Activated CD8-positive, alpha-beta T cell treated with anti-CD3 and anti-CD28 coated beads, Interleukin-2, amount 10 ng/mL, durations not matched to agents 7 days and 5 days (primary cell): ENCODE measurements at places on chromosomes 2 and 18. TPM values are rescaled to one million over a fixed set of nuclear protein-coding genes. Genes with fewer than 3 reads are reported as not detected.

- DNase-seq = no peak
- no peak overlapping the region for H3K27ac ChIP-seq
- no peaks in the 10 kb centered on the region for H3K27me3 ChIP-seq
- H3K4me1 ChIP-seq = peaks cover 36% of the 10 kb centered on the region
Observed at GRCh38 chr2:85545780-85546240, 6.8 kb downstream of the MAT2A start.

DNA sequence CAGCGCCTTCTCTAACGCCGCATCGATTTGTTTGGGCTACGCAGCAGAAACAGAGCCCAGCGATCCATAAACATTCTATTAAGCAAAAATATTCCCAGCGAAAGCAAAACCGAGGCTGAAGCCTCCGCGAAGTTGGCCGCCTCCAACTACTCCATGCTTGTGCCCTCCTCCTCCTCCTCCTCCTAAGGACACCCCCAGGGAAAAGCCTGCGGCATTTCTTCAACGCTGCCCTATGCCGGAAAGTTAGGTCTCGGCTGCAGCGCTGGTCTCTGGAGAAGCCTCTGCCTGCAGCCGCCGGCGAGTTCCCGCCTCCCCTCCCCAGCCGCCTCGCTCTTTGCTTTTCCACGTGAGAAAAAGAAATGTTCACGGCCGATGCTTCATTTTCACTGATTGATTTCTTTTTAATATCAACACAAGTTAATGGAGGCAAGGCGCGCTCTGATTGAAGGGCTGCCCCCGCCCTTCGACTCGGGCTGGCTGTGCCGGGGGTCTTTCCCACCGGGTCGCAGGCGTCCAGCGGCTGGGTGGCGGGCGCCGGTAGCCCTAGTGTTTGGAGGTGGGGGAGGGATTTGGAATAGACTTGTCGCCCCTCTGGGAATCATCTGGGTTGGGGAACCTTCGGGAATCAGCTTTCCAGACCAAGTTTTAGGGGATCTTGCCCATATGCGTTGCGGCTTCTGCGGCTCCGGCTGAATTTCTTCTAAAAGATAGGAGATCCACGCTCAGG lies 3.9 kb downstream of the NRP2 start:
- peak overlapping the region; percentile 65 for H3K4me3 ChIP-seq
- no peak for DNase-seq
- peaks cover 39% of the 10 kb centered on the region for H3K4me1 ChIP-seq
- no peaks in the 10 kb centered on the region for H3K36me3 ChIP-seq
- no peak overlapping the region for H3K27ac ChIP-seq
- peaks cover 73% of the 10 kb centered on the region for H3K27me3 ChIP-seq

GRCh38 chr2:73156539-73157124 lies 43.9 kb upstream of the RAB11FIP5 start:
- no peaks in the 10 kb centered on the region for H3K36me3 ChIP-seq
- peaks cover 4% of the 10 kb centered on the region for H3K4me1 ChIP-seq
- H3K4me3 ChIP-seq = no peak overlapping the region
- H3K27me3 ChIP-seq = peaks cover 39% of the 10 kb centered on the region

GRCh38 chr2:45211636-45212035 lies 202.4 kb upstream of the SIX2 start:
- H3K27ac ChIP-seq = no peak overlapping the region
- no peaks in the 10 kb centered on the region for H3K4me1 ChIP-seq
- no peak overlapping the region for H3K4me3 ChIP-seq
- no peaks in the 10 kb centered on the region for H3K36me3 ChIP-seq
- peaks cover 16% of the 10 kb centered on the region for H3K27me3 ChIP-seq
- DNase-seq = no peak

- no peak overlapping the region for H3K4me3 ChIP-seq
- H3K4me1 ChIP-seq = no peaks in the 10 kb centered on the region
- H3K27me3 ChIP-seq = peaks cover 12% of the 10 kb centered on the region
Observed at GRCh38 chr18:34659579-34660517, 50.2 kb upstream of the DTNA start.

Gene CCDC85A
- not detected for total RNA-seq

DNA sequence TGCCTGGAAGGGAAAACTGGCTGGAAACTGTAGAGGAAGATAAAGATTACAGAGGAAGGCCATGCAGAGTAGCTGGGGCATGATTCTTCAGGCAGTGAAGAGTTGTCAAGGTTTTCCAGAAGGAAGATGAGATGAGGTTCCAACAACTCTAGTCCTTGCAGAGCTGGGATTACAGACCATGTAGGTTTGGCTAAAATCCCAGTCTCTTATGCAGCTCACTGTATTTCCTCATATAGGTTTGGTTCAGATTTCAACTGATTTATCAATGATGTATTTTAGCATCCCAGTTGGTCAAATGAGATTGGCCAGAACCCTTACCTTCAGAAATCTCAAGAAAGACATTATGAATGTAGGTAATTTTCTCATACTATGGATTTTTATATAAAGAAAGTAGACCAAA lies 16.4 kb downstream of the FAP start:
- no peaks in the 10 kb centered on the region for H3K36me3 ChIP-seq
- H3K4me3 ChIP-seq = no peak overlapping the region
- H3K4me1 ChIP-seq = no peaks in the 10 kb centered on the region
- no peak overlapping the region for H3K27ac ChIP-seq

DNA sequence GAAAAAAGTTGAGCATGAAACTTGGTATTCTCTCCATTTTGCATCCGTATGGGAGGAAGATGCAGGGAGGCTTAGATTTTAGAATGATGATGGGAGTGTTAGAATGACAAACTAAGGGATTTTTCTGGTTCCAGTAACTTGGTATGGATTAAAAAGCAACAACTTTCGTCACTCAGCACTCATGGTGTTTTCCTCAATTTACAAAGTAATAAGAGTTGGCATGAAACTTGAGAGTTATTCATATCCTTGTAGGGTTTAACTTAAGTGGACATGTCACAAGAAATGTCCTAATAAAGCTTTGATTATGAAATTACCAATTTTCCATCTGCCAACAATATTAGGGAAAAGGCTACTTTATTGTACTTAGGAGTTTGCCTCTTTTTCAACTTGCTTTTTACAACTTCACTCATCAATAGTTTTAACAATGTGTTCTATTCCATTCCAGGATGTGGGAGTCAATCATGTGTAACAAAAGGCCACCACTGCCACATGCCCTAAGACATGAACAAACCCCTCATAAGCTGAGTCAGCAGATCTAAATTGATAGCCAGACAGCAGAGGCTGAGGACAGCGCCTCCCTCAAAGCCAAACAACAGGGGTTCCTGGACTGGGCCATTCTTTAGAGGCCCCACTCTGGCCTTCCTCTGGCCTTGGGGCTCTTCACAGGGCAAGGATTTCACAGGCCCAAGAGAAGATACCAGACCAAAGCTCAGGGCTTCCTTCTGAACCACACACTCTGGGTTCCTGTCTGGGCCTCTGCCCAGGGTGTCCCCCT lies 265.8 kb downstream of the TNS1 start:
- H3K27ac ChIP-seq = no peak overlapping the region

DNA sequence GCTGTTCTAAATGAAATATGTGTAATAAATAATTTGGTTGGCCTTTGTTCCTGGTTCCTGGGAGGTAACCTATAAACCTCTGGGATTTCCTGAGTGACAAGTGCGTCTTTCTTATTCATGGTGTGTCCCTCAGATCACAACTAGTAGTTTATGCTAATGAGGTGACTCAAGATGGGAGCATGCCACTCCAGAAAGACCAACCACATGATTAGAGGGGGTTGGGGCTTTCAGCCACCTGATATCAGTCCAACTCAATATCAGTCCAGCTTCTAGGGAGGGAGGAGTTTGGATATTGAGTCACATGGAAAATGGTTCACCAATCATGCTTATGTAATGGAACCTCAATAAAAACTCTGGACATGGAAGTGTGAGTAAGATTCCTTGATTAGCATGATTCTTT lies 96.6 kb downstream of the QPCT start:
- H3K4me1 ChIP-seq = no peaks in the 10 kb centered on the region
- H3K27me3 ChIP-seq = peaks cover 12% of the 10 kb centered on the region
- H3K36me3 ChIP-seq = no peaks in the 10 kb centered on the region
- H3K27ac ChIP-seq = no peak overlapping the region
- no peak overlapping the region for H3K4me3 ChIP-seq

DNA sequence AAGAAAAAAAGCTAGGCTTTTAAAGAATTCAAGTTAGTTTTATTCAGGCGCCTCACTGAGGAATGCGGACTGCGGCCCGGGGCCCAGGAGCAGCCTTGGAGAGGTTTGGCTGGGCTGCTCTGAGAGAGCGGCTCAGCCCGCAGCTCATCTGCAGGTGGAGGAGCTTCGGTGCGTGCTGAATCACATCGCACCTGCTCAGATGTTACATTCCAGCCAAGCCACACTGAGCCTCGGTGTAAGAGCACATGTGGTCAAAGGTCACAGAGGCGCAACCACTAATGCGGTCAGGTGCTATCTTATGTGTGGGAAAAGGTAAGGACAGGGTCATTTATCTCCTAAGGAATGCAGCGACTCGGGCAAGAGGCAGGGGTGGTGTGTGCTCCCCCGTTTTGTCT lies 17.1 kb upstream of the CNDP1 start:
- no peak overlapping the region for H3K4me3 ChIP-seq
- no peaks in the 10 kb centered on the region for H3K27me3 ChIP-seq
- peaks cover 62% of the 10 kb centered on the region for H3K36me3 ChIP-seq
- DNase-seq = no peak
- no peaks in the 10 kb centered on the region for H3K4me1 ChIP-seq
- H3K27ac ChIP-seq = no peak overlapping the region

Gene NEU2
- total RNA-seq = not detected

GRCh38 chr2:75097831-75098230 lies 101.5 kb downstream of the TACR1 start:
- no peak overlapping the region for H3K27ac ChIP-seq
- DNase-seq = no peak
- peaks cover 11% of the 10 kb centered on the region for H3K27me3 ChIP-seq
- no peak overlapping the region for H3K4me3 ChIP-seq
- no peaks in the 10 kb centered on the region for H3K4me1 ChIP-seq

Gene ATG9A
- 51.7 TPM for total RNA-seq

Gene MTCL1
- total RNA-seq = 1.7 TPM

DNA sequence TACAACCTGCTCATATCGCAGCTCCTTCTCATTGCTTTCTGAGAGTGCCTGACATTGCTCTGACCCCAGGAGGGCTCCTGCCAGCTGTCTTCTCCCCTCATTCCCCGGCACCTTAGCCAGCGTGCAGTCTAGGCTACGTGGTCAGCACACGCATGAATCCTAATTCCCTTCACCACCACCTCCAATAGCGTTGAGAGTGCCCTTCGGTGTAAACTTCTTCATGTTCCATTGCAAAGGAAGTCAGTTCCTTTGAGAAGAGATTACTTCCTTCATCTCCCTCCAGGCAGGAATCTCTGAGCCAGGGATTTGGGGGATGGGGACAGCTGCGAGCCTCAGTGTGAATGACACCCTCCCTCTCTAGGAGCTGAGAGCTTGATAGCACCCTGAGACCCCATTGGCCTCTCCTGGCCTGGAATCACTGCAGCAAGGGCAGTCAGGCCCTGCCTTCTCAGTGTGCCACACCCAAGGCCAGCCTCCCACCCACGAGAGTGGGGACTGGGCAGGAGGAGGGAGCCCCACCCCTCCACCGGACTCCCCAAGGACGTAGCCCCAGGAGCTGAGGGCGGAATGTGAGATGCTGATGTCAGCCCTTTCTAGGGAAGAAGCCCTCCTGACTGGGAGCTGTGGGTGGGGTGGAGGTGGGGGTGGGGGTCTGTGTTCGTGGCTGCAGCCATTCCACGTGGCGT lies 53.4 kb downstream of the SLC66A2 start:
- H3K4me1 ChIP-seq = no peaks in the 10 kb centered on the region
- H3K4me3 ChIP-seq = no peak overlapping the region
- H3K27me3 ChIP-seq = peaks cover 2% of the 10 kb centered on the region
- DNase-seq = no peak
- peaks cover 14% of the 10 kb centered on the region for H3K36me3 ChIP-seq

GRCh38 chr2:152367547-152368390 lies 32.8 kb downstream of the FMNL2 start:
- peaks cover 4% of the 10 kb centered on the region for H3K27me3 ChIP-seq
- no peak for DNase-seq
- H3K27ac ChIP-seq = no peak overlapping the region
- no peaks in the 10 kb centered on the region for H3K36me3 ChIP-seq
- no peak overlapping the region for H3K4me3 ChIP-seq

DNA sequence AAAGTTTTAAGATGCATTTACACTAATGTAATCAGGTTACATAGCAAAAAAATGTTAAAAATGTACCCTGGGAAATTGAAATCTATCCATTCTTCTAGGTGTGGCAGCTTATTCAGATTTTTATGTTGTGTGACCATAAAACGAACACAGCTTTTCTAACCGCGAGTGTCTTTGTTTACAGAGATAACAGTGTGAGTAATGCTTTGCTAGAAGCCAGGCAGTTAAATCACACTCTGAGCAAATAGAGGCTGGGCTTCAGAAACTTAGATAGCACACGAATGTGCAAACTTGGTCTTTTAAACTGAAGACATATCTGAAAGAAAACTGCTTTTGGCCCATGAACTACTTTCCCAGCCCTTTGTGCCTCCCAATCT lies 116.1 kb downstream of the SPTBN1 start:
- DNase-seq = no peak
- H3K4me3 ChIP-seq = peak overlapping the region; percentile 72
- H3K4me1 ChIP-seq = peaks cover 92% of the 10 kb centered on the region
- H3K27ac ChIP-seq = peak overlapping the region; percentile 84
- no peaks in the 10 kb centered on the region for H3K27me3 ChIP-seq
- peaks cover 30% of the 10 kb centered on the region for H3K36me3 ChIP-seq

- no peak overlapping the region for H3K27ac ChIP-seq
- H3K36me3 ChIP-seq = no peaks in the 10 kb centered on the region
- no peak for DNase-seq
- no peaks in the 10 kb centered on the region for H3K27me3 ChIP-seq
Observed at GRCh38 chr2:235024191-235024860, 72.5 kb downstream of the SH3BP4 start.

DNA sequence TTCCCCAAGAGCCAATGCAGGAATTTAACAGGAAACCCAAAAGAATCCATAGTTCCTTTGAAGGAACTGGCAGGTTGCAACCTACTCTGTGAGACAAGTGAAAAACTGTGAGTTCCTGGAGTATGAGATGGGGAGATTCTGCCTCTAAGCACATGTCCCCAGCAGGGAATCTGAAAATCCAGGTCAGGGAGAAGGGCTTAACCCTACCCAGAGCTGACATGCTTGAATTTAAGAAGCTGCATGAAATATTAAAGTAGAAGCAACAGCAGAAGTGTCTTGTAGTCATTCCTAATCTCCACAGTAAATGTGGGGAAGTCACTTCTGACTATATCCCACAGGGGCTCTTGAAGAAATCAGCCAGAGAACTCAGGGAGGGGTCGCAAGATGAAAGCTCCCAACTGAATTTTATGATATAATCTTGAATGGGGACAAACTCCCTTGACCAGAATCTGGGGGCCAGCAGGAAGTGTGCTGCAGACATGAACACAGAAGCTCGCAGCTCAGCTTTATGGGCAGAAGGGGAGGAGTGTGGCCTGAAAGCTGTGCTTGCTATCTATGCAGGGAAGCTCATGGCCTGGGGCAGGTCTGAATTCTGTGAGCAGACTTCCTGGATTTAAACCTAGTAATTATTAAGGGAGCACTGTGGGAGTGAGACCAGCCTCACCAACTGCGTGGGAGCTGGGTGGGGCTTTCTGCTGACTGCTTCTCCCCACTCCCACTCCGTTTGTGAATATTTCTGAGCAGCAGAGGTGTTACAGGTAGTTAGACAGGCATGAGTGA lies 184.1 kb upstream of the KYNU start:
- H3K36me3 ChIP-seq = no peaks in the 10 kb centered on the region
- H3K4me1 ChIP-seq = no peaks in the 10 kb centered on the region
- DNase-seq = no peak
- no peak overlapping the region for H3K4me3 ChIP-seq
- no peaks in the 10 kb centered on the region for H3K27me3 ChIP-seq

Gene RAMP1
- total RNA-seq = 5.8 TPM

Gene SCG2
- not detected for total RNA-seq
